ENCODE measurements at places on chromosomes 4 and X. TPM values are rescaled to one million over a fixed set of nuclear protein-coding genes. Genes with fewer than 3 reads are reported as not detected.
A peak's percentile ranks its signal among the peaks of the same experiment; 100 is the strongest.

Gene ITGB1BP2
- total RNA-seq, result 9.2 TPM

- peaks cover 6% of the 10 kb centered on the region for H3K4me1 ChIP-seq
- no peak overlapping the region for H3K27ac ChIP-seq
- no peaks in the 10 kb centered on the region for H3K27me3 ChIP-seq
- no peak overlapping the region for H3K4me3 ChIP-seq
Observed at GRCh38 chr4:183299464-183299863, 20.6 kb downstream of the CLDN22 start.

DNA sequence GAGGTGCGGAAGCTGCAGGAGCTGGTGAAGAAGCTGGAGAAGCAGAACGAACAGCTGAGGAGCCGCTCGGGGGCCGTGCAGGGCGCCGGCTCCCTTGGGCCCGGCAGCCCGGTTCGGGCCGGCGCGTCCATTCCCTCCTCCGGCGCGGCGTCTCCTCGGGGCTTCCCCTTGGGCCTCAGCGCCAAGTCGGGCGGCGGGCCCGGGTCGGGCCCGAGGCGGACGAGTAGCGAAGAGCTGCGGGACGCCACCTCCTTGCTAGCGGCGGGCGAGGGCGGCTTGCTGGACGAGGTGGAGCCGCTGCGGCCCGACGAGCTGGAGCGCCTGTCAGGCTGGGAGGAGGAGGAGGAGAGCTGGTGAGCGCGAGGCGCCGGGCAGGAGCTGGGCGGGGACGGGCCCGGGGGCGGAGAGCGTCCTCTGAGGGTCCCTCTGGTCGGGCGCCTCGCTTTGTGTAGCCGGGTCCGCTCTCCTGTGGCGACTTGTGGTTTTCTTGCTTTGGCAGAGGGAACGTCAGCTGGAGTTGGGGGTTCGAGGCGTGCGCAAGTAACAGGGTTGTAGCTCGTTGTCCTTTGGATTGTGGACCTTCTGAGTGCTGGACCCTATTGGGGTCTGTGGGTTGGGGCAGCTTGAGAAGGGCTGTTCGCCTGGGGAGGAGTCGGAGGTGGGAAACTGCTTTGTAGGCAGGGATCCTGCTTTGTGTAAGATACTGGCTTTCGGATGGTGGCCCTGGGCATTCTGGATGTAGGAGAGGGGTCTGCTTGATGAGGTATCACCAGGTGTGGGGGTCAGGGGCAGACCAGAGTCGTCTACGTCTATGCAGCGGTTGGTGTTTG lies 662 bp downstream of the SLAIN2 start:
- peak overlapping the region; percentile 98 for H3K4me3 ChIP-seq
- H3K27ac ChIP-seq, result peak overlapping the region; percentile 86

DNA sequence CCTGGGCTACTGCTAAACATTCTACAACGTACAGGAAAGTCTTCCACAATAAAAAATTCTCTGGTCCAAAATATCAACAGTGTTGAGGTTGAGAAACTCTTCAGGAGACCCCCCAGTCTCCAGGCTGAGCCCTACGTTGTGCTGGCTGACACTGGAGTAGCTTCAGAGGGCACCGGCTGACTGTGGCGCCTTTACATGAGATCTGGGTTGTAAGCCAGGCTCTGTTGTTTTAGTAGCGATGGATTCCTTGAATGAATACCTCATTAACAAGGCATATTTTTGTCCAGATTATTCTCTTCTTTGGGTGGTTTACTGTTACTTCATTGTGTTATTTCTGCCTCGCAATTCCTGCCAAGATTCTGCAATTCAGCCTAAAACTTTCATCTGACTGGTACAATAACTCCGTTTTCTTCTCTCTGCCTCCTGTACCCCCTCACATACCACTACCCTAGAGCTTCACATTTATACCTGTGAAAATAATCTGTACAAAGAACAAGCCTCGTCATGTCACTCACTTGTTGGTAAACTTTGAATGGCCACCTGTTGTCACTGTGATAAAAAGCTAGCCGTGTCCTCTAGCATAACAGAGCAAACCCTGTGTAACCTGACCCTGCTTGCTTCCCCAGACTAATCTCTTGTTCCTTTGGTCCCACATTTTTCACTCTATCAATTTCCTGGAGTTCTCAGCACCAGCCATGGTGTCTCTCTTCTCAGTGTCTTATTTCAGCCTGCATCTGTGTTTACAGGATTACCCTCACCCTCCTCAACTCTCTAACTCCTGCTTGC lies 1476.1 kb upstream of the TENM3 start:
- no peaks in the 10 kb centered on the region for H3K4me1 ChIP-seq
- no peak overlapping the region for H3K4me3 ChIP-seq

GRCh38 chrX:152245213-152245612 lies 106.8 kb upstream of the MAGEA10 start:
- no peak overlapping the region for H3K4me3 ChIP-seq
- H3K4me1 ChIP-seq, result no peaks in the 10 kb centered on the region
- H3K27ac ChIP-seq, result no peak overlapping the region
- no peak for ATAC-seq

DNA sequence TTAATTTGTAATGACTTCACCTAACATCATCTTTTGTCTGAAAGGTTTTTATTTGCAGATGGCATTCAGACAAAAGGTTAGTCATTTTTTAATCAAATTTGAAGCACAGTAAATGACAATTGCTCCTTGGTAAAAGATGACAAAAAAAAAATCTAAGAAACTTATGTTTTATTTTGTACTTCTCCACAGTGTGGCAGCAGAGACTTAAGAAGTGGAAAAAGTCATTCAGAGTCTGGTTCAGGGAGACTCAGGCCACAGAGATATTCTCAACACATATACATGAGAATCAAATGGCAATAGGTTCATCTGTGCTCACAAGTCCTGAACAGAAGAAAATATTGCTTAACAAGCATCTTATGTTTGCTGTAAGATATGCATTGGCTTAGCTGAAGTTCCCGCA lies 436.2 kb downstream of the KCNIP4 start:
- no peaks in the 10 kb centered on the region for H3K36me3 ChIP-seq
- no peak overlapping the region for H3K4me3 ChIP-seq
- H3K27ac ChIP-seq, result no peak overlapping the region
- no peak for ATAC-seq
- H3K27me3 ChIP-seq, result peaks cover 4% of the 10 kb centered on the region
- no peaks in the 10 kb centered on the region for H3K4me1 ChIP-seq

Measured in activated T-helper 17 cell treated with anti-CD3 and anti-CD28 coated beads, Interleukin-2, amount 50 U/mL, for 72 hours (primary cell).